Lung microvascular endothelial cell (primary cell): ENCODE measurements at places on chromosomes 1 and 21.
A peak's percentile ranks its signal among the peaks of the same experiment; 100 is the strongest.

- DNase-seq: no peak
Measured at GRCh38 chr1:171904778-171905450, 63.6 kb downstream of the DNM3 start.

DNA sequence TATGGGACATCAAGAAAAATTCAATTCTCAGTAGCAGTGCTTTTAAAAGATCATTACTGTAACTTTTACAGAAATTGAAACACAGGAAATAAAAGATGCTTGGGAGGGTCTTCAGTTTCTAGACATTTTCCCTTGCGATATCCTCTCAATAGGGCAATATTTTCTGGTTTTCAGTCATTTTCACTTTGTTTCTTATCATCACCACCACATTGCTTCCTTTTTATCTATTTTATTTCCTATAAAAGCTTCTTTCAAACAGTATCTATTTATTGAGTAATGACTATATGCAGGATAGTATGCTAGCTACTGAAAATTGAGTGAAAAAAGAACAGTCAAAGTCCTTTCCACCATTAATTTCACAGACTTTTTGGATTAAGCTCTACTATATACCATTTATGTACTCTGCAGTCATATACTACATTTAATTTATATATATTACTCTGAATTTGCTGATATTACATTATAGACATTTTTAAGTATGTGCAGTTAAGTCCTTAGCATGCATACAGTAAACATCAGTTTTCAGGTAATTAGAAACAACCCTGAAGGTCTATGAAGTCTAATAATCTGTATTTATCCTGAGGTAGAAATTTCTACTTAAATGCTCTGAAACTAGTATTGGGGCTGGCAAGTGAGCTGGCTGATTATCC is 18.7 kb downstream of the TRMT1L start:
- DNase-seq: no peak

DNA sequence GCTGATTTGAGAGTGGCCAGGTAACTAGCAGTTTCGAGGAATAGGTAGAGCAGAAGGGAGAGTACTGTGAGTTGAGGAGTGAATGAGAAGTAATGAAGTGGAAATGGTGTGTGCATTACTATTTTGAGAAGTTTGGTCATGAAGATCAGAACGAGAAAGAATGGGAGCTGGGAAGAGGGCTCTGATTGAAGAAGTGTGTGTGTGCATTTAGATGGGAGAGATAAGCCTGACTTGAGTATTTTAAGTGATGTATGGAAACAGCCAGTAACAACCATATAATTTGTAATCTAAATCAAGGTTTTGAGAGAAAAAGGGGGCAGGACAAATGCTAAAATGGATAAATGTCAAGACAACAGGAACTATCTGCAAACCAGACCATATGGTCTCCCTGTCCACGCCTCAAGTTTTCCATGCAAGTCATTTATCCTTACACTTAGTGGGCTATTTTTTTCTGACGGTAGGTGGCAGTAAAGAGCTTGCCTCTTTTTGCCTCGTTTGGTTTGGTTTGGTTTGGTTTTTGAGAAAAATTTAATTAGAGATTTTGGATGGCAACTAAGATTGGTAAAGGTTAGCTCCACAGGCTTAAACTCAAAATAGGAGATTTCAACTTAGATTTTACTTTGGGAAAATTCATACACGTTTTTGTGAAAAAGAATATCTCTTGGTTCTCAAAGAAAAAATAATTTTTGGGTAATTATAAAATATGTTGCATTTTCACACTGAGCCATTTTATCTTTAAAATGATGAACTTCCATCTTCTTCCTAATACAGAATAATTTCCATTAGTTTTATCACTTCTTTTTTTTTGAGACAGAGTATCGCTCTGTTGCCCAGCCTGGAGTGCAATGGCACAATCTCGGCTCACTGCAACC is 9.5 kb upstream of the B3GALNT2 start:
- peak; percentile 75 for DNase-seq

- no peak for DNase-seq
Measured at GRCh38 chr1:192601143-192601542, 25.6 kb downstream of the RGS1 start.

DNA sequence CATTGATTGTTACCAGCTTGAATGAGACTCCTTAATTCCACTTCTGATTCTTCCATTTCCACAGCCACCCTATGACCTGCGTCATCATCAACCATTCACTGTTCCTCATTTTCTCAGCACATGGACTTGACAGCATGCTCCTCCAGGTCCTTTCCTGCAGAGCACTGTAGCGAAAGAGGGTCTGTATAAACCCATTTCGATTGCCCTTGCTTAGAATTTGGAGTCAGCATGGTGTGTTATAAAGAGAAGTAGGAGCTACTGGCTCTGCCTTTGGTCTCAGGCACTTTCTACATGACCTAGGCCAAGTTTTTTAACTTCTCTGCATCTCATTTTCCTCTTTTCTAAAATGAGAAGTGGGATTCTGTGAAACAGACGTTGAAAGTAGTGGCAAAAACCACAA is 133.8 kb downstream of the AK5 start:
- no peak for DNase-seq

DNA sequence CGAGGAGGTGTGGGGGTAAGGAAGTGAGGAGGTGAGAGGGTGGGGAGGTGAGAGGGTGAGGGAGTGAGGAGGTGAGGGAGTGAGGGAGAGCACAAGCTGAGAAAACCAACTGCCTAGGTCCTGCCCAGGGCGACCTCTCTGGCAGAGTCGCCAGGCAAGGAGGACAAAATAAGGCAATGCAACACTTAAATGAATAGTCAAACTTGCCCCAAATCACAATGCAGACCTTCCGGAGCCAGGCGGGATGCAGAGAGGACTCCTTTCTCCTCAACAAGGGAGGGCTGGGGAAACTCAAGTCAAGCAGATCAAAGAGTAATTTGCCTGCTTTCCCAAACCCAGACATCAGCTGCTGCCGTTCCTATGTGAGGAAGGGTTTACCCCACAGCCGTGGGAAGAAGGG is 86.0 kb downstream of the CCDC185 start:
- no peak for DNase-seq

- DNase-seq: no peak
Measured at GRCh38 chr1:193785850-193786420, 599.5 kb upstream of the B3GALT2 start.

DNA sequence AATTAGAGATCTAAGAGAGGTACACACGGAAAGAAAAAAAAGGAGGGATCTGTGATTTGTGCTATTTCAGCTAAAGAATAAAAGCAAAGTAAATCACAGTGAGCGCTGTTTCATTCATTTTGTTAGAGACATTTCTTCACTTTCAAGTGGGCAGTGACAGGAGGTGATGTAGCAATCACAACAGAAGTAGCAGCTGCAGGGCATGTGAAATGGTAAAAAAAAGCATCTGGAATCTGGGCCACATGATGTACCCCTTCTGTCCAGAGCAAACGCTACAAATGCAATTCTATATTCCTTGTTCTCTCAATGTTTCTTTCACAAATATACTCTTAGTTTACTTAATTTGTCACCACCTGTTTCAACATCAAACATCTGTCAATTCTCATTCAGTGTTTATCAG is 786.5 kb downstream of the LRRIQ3 start:
- DNase-seq: no peak

DNA sequence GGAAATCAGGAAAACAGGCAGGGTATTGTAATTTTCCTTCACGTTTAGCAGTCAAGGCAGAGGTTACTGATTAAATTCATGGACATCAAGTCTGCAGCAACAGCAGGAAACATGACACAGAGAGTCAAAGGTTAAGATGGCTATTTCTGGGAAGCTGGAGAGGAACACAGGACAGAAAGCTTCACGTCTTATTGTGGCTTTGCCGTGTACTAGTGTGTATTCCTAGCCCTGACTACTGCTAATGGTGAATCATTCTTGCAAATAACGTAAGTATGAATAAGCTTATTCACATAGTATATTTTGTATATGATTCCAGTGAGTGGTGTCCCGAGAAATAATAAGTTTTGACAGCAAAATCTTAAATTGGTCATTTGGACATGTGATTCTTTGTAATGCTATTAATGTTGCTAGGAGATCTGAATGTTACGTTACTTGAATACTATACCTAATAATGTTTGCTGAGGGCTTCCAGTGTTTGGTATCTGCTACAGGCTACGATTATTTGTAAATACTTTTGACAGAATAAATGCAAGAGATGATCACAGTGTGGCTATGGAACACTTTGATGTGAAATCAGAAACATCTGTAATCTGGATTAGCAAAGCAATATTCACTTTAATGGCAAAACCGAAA is 77.4 kb downstream of the DISP1 start:
- peak; percentile 92 for DNase-seq

- DNase-seq: no peak
Measured at GRCh38 chr1:161066694-161067093, 3.0 kb downstream of the ARHGAP30 start.

GRCh38 chr1:54607821-54608565 is 15.3 kb downstream of the FAM151A start:
- no peak for DNase-seq

DNA sequence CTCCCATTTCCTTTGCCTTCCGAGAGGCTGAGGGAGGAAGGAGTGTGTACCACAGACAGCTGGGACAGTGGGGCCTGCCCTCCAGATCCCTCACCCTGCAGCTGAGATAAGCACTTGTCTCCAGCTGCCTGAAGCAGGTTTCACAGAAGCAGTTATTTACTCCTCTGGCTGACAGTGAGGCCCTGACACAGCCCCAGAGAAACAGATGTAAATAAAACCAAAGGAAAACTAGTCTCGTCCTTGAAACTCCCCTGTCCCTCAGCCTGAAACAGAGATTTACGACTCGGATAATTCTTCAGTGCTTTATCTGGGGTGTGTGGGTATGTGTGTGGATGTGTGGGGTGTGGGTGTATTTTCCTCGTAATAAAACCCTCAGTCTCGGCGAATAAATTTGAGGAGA is 181.1 kb downstream of the IGSF21 start:
- DNase-seq: no peak

GRCh38 chr21:46226146-46226545 is 2.4 kb downstream of the LSS start:
- no peak for DNase-seq

DNA sequence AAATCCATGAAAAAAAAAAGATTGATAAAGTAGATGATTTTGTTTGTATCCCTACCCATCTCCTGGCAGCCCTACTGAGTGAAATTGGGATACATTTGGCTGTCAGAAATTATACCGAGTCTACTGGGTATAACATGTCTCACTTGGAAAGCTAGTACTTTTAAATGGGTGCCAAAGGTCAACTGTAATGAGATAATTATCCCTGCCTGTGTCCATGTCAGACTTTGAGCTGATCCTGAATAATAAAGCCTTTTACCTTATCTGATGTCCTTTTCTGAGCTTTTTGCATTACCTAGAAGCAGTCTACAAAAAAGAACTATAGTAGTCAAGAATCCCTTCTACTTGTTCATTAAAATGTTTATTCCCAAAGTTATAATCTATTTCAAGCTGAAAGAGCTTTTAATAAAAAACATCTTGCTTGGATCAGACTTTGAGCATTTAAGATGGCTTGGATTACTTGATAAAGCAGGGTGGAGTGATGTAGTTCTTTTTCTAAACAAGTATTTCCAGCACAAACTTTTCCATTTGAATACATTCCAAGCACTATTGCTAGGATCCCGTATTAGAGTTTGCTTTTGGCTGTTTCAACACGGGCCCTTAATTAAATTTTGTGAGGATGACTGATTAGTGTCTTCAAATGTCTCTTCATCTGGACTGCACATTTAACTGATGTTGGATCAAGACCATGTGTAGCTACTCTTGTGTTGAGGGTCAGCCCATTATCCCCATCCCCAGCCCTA is 69.2 kb downstream of the DTL start:
- no peak for DNase-seq

DNA sequence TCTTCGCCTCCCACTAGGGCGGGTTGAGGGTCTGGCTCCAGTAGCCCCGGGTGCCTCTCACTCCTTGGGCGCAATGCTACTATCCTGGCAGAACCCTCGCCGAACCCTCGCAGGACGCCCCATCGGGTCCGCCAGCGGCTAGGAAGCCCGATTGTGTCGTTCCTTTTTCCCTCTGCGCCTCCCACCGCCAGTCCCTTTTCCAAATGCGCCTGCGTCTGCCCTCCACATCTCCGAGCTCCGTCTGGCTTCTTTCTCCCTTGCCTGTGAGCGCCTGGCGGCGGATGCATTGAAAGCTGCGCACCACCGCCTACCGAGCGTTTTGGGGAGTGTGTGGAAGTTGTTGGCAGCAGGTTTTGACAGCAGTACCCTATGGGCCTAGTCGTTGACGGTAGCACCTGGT is 1.0 kb upstream of the DIRAS3 start:
- peak; percentile 78 for DNase-seq

DNA sequence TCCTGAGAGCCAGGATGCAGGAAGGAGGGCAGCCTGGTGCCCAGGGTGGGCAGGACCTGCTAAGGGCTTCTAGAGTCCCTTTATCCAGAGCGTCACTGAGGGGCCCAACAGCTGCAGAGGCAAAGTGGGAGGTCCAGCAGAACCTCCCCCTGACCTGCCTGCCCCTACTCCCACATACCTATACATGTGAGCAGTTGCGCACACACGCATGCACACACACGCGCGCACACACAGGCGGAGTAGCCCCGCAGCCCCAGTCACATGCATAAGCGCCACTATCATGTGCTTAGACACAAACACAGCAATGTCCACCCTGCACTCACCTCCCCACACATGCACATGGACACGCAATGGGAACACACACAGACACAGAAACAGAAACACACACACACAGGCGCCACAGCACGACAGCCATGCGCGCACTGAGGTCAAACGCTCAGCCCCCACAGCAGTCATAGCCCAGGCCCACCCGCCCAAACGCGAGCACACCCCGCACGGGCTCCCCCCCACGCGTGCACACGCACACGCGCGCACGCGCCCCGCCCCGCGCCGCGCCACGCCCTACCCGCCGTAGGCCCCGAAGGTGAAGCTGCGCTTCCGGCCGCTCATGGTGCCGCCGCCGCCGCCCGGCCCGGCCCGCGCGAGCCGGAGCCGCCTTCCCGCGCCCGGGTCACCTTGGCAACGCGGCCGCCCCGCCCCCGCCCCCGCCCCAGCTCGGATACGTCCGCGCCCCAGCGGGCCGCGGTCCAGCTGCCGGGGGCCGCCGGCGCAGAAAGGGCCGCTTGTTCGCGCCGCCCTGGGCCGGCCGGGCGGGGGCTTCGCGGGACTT is 17.7 kb downstream of the RAP1GAP start:
- no peak for DNase-seq
